NCI-H187 treated with DMSO at 0.1 percent for 48 hours (cell line): ENCODE measurements at places on chromosomes 3 and 15.

GRCh38 chr3:26750263-26750662, 127.7 kb downstream of the LRRC3B start:
- DNase-seq = no peak

GRCh38 chr3:50486219-50486888, 17.1 kb downstream of the CACNA2D2 start:
- no peak for DNase-seq

DNA sequence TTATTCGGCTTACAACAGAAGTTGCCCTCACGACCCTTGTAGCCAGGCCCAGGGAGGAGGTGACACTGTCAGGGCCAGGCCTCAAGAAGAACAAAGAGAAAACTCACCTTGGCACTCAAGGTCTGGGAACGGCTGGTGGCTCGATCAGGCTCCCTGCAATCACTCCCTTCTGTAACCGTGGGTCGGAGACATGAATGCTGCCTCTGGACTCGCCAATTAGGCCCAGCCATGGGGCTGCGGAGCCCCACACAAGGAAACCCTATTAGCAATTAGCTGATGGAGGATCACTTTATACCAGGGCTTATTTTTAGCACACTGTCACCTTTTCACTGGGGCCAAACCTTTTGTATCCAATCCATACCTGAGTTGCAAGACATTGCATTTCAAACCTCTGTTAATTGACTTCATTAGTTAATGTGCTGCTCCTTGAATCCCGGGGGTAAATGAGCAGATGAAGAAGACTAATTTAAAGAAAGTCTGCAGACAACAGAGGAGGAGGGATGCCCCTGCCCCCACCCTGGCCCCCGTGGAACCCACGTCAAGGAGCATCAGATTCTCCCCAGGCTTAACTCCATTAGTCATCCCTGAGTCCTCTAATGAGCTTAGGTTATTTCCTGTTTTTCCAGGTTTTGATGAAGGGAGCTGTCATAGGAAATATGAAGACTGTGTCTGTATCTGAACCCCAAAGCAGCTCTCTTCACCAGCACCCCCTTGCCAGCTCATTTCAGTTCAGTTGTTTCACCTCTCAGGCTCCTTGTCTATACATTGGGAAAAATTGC, 255.3 kb downstream of the RORA start:
- no peak for DNase-seq

GRCh38 chr15:42059661-42060476, 34.5 kb downstream of the PLA2G4D start:
- no peak for DNase-seq

DNA sequence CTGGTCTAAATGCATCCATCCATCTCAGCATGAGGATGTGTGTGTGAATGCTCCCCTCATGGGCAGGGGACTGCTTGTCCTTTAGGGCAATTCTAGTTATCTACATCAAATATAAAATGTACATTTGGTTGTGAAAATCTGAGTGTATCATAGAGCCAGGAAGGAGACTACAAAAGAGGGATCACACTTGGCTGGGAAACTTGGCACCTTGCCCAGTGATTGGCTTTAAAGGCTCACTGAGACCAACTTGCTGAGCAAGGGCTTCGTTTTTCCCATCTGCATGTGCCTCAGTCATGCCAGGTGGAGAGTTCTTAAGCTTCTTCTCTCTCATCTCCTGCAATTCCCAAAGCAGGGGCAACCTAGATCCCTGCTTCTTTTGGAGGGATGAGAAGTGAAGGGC, 5.2 kb downstream of the CAPN3 start:
- no peak for DNase-seq

DNA sequence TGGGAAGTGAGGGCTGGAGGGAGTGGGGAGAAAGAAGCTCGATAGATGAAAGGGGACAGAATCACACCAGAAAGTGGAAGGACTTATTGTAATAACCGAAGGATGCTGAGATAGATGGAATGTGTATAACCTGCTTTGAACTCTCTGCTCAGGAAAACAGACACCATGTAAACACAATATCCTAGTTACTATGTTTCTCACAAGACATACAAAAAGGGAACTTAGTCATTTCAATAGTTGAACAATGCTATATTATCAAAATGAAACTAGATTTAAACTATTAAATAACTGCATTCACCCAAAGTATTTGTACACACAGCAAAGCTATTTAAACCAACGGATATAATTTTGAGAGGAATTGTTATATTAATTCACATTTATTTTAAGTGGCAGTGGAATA, 108.3 kb upstream of the GADL1 start:
- DNase-seq = no peak

GRCh38 chr3:156860873-156861272, 34.7 kb downstream of the LEKR1 start:
- no peak for DNase-seq

- DNase-seq = no peak
Observed at GRCh38 chr3:98353554-98353953, at the start of gene OR5K4. OR5K4 (plus strand) TSS chr3:98353854; CDS start chr3:98353854, 0 bp downstream.

- DNase-seq = no peak
Observed at GRCh38 chr3:153911116-153911515, 210.1 kb upstream of the ARHGEF26 start.

DNA sequence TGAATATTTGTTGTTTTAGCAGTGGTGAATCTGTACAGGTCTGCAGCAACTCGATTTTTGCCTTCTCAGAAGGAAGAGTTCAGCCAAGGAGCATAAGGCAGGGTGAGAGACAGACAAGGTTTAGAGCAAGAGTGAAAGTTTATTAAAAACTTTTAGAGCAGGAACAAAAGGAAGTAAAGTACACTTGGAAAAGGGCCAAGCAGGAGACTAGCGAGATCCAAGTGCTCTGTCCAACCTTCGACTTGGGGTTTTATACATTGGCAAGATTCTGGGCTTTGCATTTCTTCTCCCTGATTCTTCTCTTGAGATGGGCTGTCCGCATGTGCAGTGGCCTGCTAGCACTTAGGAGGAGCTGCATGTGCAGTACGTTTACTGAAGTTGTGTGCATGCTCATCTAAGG, 46.7 kb upstream of the AADACL2 start:
- DNase-seq = no peak

- no peak for DNase-seq
Observed at GRCh38 chr15:56495533-56495932, 30.6 kb upstream of the MNS1 start.

DNA sequence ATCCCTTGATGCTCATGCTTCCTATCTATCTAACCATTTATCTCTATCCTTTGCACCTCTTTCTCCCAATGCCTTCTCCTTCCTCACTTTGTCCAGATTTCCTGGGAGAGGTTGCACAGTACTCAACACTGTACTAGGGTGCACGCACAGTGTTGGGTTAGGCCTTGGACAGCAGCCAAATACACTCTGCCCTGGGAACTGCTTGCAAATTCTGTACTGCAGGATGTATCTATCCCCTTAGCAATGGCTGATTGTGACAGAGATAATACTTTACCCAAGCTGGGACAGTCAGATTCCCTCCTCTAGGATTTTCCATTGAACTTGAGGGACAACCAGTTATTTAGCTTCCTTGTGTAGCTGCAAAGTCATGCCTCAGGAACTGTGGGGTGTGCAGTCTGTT, 113.3 kb downstream of the IL20RB start:
- no peak for DNase-seq

GRCh38 chr3:14801031-14801430, 17.7 kb upstream of the FGD5 start:
- no peak for DNase-seq

GRCh38 chr3:107124885-107125284, 252.4 kb upstream of the CCDC54 start:
- DNase-seq = no peak

DNA sequence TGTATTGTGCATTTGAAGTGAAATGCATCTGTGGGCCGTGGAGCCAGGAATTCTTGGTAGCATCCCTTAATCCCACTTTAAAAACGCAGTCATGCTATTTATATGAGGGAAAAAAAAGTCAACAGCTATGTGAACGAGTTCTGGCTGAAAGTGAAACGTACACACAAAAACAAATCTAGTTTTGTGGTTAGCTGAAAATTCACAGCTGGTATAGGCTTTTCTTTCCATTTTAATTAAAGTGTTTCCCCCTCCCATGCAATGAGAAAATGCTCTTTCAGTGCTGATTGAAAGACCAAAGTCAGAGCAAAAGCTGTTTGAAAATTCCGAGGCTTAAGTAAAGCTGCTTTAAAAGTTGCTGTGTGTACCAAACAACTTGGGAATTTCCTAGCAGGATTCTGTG, 297.4 kb downstream of the PLCL2 start:
- DNase-seq = no peak

DNA sequence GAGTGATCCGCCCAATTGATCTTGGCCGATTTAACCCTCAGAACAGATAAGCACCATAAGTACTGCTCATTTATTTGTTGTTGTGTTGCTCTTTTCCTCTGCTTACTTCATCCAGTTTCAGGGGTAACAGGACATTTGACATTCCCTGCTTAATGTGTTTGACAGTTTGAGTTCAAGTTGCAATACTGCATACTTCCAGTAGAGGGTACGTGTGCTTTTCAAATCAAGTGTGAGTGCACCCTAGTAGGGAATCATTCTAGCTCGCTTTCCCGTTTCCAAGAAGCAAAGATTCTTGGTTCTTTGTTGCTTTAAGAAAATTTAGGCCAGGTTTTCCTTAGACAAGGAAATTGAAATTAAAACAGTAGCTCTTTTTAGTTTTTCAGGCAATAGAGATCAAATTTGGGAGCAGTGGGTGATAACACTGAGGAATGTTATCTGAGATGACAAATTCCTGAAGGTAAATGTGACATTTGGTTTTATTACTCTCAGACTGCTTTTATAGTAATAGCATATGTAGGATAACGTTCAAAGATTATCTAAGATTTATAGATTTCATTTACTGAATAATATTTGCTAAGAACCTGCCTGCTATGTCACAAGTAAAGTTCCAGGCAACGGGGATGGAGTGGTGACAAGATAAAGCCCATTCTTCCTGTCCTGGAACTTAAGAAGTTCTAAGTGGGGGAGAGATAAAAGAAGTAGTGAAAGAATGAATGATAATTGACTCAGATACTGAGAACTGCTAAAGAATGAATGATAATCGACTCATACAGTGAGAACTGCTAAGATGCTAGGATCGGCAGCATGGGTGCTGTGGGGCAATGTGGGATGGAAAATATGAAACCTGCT, 73.3 kb downstream of the SYNPR start:
- DNase-seq = no peak

DNA sequence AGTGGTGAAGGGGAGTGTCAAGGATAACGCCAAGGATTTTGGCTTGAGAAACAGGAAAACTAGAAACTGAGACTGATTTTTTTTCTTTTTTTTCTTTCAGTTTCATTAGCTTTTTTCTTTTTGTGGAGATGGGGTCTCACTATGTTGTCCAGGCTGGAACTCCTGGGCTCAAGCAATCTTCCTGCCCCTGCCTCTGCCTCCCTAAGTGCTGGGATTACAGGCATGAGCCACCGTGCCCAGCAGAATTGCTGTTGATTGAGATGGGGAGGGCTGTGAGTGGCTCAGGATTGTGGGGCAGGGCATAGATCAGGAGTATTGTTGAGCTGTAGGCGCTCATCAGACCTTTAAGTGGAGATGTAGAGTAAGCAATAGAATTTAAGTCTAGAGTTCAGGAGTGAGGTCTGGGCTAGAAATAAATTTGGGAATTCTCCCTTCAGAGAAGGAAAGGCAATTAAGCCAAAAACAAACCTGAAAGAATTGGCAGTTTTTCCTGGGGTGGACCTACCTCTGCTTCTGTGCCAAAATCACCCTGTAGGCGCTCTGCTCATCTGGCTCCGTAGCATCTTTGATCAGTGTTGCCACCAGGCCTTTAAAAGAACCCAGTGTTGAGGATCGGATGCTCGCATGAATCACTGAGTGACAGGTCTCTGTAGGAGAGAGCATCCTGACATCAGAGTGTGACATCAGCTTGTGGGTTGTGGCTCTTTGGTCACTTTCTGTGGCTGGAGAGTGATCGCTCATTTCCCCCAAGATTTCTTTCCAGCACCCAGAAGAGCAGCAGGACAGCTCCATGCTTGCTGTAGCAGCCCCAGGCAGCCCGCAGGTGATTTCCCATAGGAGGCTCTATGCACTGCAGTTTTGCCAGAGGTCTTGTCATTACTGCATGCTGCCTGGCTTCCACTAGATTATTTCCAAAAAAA, 15.8 kb downstream of the ABHD17C start:
- no peak for DNase-seq

DNA sequence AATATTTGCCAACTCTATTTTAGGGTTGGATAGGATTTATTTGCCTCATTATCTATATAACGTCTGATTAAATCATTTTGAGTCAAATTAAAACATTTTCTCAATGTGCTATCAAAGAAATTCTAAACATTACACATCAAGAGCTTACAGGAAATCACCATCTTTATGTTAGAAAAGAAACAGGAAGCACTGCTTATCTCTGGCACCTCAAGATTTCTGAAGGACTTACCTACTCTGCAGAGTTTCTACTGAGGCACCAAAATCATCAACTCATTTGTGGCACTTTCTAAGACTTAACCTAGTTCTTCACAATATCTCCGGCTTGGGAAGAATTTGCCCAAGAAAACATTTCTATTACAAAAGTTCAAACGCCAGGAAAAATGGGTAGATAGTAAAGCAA, 181.3 kb upstream of the EOMES start:
- DNase-seq = no peak

DNA sequence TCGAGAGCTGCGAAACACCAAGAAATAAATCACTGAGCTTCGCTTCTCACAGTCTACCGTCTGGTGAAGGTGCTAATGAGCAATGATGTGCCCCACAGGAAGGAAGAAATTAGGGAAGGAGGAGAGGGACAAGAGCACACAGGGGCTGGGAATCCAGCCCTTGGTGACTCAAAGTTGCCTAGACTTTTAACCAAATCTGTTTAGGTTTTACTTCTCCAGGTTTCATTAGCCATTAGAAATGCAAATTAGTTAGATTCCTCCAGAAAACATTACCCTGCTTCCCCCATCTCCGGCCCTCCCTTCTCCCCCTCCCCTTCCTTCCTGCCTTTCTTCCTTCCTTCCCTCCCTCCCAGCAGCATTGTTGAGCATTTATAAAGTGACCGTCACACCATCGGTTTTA, 59.3 kb upstream of the UBE2E1 start:
- no peak for DNase-seq

- no peak for DNase-seq
Observed at GRCh38 chr3:191176038-191176785, 22.8 kb upstream of the OSTN start.

DNA sequence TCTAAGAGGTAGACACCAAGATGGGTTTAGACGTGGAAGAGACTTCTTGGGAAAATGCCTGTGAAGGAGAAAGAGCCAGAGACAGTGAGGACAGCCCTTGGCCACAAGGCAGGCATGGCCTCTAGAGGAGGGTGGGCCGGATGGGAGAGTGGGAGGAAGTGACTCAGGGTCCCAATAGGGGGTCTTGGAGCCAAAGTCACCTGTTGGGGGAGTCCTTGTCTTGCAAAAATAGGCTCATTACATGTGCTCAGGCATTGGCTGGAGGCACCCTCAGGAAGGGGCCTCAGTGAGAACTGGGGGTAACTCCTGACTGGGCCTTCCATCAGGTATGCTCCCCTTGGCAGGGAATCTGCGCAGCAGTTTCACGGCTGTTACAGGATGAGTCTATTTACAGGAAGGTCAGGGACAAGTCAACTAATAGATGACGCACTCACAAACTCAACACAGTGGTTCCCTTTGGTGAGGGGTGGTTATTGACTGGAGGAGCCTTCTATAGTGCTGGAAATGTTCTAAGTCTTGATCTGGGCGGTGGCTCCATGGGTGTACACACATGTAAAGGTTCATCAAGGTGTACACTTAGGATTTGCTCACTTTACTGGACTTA, 259.6 kb downstream of the XXYLT1 start:
- DNase-seq = no peak

- no peak for DNase-seq
Observed at GRCh38 chr3:48504051-48504946, at the start of gene SHISA5. SHISA5 (minus strand) TSS chr3:48504174; CDS start chr3:48504094, 80 bp downstream.

GRCh38 chr3:7847021-7847420, 654.6 kb upstream of the LMCD1 start:
- no peak for DNase-seq

GRCh38 chr3:191380001-191380400, 49.7 kb upstream of the UTS2B start:
- no peak for DNase-seq
